Naive thymus-derived CD4-positive, alpha-beta T cell (primary cell): ENCODE measurements at places on chromosomes 3 and 15.

GRCh38 chr3:71064956-71065763 lies 518.4 kb downstream of the FOXP1 start:
- peaks cover 4% of the 10 kb centered on the region for H3K36me3 ChIP-seq
- peak; percentile 66 for DNase-seq
- no peaks in the 10 kb centered on the region for H3K27me3 ChIP-seq
- H3K4me3 ChIP-seq = peak overlapping the region; percentile 73
- peaks cover 64% of the 10 kb centered on the region for H3K4me1 ChIP-seq

GRCh38 chr15:63322541-63322940 lies 45.1 kb downstream of the APH1B start:
- H3K4me3 ChIP-seq = no peak overlapping the region
- DNase-seq = no peak
- no peak overlapping the region for H3K27ac ChIP-seq
- no peaks in the 10 kb centered on the region for H3K4me1 ChIP-seq

DNA sequence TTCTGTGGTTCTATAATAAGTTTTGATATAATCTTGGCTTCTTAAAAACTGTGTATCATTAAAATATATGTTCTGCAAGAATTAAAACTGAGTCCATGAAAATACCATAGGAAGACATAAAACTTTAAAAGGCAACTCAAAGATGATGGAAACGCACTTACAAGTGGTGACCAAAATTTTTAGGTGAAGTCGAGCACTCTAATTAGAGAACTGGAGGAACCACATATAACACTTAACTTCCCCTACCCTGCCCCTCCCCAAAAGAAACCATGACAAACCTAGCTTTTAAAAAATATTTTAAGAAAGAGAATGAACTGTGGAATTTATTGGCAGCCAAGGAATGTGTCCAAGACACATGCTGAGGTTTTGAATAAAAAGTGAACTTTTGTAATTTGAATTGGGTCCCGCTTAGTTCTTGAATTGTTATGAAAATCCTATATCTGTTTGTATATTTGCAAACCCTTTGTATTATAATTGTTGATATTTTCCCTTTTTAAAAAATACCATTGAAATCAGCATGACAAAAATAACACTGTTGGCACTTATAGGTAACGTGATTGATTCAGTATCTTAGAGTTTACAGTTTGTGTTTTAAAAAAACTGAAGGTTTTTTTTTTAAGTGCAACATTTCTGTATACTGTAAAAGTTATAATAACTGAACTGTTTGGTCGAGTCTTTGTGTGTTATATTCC lies 7.7 kb downstream of the NR2F2 start:
- H3K36me3 ChIP-seq = no peaks in the 10 kb centered on the region
- no peak overlapping the region for H3K4me3 ChIP-seq
- no peak overlapping the region for H3K27ac ChIP-seq
- no peaks in the 10 kb centered on the region for H3K4me1 ChIP-seq
- no peaks in the 10 kb centered on the region for H3K27me3 ChIP-seq

DNA sequence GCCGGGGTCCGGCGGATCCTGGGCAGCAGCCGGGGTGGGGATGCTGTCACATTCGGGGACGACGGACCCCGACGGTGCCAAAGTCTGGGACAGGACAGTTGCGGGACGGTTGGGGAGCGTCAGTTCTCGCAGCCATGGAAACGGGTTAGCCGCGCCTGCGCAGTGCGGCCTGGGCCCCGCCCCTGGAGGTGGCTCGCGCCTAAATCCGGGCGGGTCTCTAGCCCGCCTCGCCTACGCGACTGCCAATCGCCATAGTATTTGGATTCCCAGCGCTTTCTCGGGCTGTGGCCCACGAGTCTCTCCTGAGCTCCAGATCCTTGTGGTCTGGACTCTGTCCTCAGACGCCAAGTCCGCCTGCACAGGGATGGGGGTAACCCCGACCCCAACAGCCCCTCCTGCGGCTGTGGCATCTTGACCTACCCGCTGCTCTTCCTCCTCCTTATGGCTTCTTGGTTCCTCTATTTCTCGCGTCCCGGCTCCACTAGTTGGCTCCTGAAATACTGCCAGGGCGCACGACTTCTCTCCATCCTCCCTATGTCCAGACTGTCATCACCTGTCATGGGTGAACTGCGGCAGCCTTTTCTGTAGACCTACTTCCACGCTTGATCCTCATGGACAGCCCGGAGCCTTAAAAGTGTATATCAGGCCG lies at the start of gene ZMYND10:
ZMYND10 (minus strand) TSS at position 147 of the 649 bp plus-strand sequence. CDS start 153 bp downstream, outside the sequence.
- no peaks in the 10 kb centered on the region for H3K27me3 ChIP-seq
- peaks cover 24% of the 10 kb centered on the region for H3K36me3 ChIP-seq
- peaks cover 35% of the 10 kb centered on the region for H3K4me1 ChIP-seq

DNA sequence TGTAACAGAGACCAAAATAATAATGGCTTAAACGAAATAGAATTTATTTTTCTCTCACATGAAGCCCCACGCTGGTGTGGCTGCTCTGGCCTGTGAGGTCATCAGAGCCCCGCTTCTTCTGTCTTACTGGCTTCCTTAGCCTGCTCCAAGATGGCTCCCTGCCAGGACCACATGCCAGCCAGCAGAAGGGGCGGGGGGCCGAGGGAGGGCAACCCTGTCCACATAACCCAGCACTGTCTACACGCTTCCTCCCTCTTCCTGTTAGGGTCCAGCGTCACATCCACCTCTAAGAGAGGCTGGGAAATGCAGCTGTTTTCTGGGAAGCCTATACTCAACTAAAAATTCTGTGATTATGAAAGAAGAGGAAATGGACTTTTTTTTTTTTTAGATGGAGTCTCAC lies 107.9 kb upstream of the DLG1 start:
- H3K4me3 ChIP-seq = no peak overlapping the region
- H3K36me3 ChIP-seq = no peaks in the 10 kb centered on the region
- no peak overlapping the region for H3K27ac ChIP-seq

GRCh38 chr3:149151843-149152242 lies 22.4 kb downstream of the HPS3 start:
- H3K4me3 ChIP-seq = no peak overlapping the region
- peaks cover 3% of the 10 kb centered on the region for H3K4me1 ChIP-seq
- no peaks in the 10 kb centered on the region for H3K27me3 ChIP-seq
- no peaks in the 10 kb centered on the region for H3K36me3 ChIP-seq
- no peak overlapping the region for H3K27ac ChIP-seq

DNA sequence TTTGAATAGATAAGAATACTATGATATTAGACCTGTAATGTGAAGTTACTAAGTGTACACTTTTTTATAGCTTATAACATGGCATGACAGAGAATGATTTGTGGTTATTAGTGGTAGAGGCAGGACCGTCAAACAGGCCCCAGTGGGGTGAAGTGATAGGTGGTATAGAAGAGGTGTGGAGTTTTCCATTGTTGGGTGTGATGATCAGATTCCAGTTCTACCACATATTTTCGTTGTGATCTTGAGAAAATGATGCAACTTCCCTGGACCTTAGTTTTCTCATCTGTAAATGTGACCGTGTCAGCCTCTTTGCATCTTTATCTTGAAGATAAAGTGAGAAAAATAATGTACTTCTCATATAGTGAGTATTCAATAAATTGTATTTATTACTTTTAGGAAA lies 30.3 kb upstream of the UTS2B start:
- no peak for DNase-seq
- no peaks in the 10 kb centered on the region for H3K4me1 ChIP-seq
- H3K36me3 ChIP-seq = no peaks in the 10 kb centered on the region
- no peak overlapping the region for H3K27ac ChIP-seq
- H3K4me3 ChIP-seq = no peak overlapping the region

DNA sequence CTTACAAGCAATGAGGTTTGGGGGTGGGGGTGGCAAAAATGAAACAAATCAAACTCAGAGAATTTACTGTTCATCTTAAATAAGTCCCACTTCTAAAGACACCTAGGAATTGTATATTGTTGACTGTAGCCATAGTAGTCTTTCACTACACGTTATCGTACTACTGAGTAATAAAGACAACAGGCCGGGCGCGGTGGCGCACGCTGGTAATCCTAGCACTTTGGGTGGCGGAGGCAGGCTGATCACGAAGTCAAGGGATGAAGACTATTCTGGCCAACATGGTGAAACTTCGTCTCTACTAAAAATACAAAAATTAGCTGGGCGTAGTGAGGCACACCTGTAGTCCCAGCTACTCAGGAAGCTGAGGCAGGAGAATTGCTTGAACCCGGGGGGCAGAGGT lies 231.6 kb downstream of the CTNNB1 start:
- H3K36me3 ChIP-seq = no peaks in the 10 kb centered on the region
- no peak overlapping the region for H3K4me3 ChIP-seq
- no peaks in the 10 kb centered on the region for H3K27me3 ChIP-seq
- DNase-seq = no peak

GRCh38 chr15:71010472-71010871 lies 104.8 kb upstream of the THSD4 start:
- no peak for DNase-seq
- H3K27ac ChIP-seq = no peak overlapping the region
- H3K36me3 ChIP-seq = no peaks in the 10 kb centered on the region
- H3K4me3 ChIP-seq = no peak overlapping the region
- no peaks in the 10 kb centered on the region for H3K27me3 ChIP-seq
- no peaks in the 10 kb centered on the region for H3K4me1 ChIP-seq

- no peaks in the 10 kb centered on the region for H3K4me1 ChIP-seq
- no peaks in the 10 kb centered on the region for H3K27me3 ChIP-seq
- no peak for DNase-seq
- no peak overlapping the region for H3K27ac ChIP-seq
Observed at GRCh38 chr3:120286465-120286864, 1.4 kb upstream of the GPR156 start.

DNA sequence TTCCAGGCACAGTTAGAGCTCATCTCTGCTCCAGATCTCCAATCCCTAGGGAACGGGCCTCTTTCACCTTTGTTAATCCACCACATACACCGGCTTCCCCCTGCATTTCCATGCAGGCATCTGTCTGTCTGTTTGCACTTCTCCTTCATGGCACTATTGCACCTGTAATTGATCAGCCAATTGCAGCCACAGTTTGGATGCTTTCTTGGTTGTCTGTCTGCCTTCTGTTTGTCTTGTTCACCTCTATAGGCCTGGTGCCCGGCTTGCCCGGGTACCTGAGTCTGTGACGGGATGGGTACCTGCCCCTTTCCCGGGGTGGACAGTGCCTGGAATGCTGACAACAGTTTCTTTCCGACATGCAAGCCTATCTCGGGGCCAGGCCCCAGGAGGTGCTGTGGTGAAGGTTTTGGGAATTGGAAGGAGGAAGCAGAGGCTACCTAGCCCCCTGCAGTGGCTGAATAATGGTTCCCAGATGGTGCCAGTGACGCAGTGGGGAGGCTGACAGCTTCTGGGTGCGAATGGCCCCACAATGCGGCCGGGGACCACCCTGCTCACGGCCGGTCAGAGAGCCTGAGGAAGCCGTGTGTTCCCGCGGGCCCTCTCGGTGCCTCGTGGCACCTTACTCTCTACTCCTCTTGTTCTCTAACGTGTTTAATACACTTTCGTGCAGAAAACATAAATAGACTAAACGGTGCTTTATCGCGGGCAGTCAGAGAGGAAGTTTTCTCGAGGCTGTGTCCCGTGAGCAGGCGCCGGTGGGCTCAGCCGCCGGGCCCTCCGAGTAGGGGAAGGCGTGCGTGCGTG lies 31.3 kb upstream of the RAB6B start:
- peaks cover 3% of the 10 kb centered on the region for H3K27me3 ChIP-seq
- DNase-seq = no peak
- H3K36me3 ChIP-seq = no peaks in the 10 kb centered on the region
- peak overlapping the region; percentile 43 for H3K27ac ChIP-seq
- peak overlapping the region; percentile 43 for H3K4me3 ChIP-seq

GRCh38 chr3:10551821-10552630 lies 46.6 kb upstream of the ATP2B2 start:
- H3K4me1 ChIP-seq = peaks cover 11% of the 10 kb centered on the region
- H3K36me3 ChIP-seq = no peaks in the 10 kb centered on the region
- DNase-seq = no peak
- no peak overlapping the region for H3K4me3 ChIP-seq

- no peak overlapping the region for H3K27ac ChIP-seq
- H3K36me3 ChIP-seq = no peaks in the 10 kb centered on the region
- no peaks in the 10 kb centered on the region for H3K4me1 ChIP-seq
- no peak overlapping the region for H3K4me3 ChIP-seq
- no peak for DNase-seq
Observed at GRCh38 chr3:24363242-24363641, 131.4 kb downstream of the THRB start.

GRCh38 chr15:52095597-52096262 lies 16.8 kb downstream of the BCL2L10 start:
- H3K27ac ChIP-seq = no peak overlapping the region
- H3K36me3 ChIP-seq = no peaks in the 10 kb centered on the region
- no peak overlapping the region for H3K4me3 ChIP-seq
- no peaks in the 10 kb centered on the region for H3K27me3 ChIP-seq

- H3K27ac ChIP-seq = peak overlapping the region; percentile 59
- H3K4me1 ChIP-seq = peaks cover 23% of the 10 kb centered on the region
- H3K27me3 ChIP-seq = no peaks in the 10 kb centered on the region
- no peak for DNase-seq
- no peaks in the 10 kb centered on the region for H3K36me3 ChIP-seq
Observed at GRCh38 chr3:15623535-15624440, 22.2 kb downstream of the BTD start.

DNA sequence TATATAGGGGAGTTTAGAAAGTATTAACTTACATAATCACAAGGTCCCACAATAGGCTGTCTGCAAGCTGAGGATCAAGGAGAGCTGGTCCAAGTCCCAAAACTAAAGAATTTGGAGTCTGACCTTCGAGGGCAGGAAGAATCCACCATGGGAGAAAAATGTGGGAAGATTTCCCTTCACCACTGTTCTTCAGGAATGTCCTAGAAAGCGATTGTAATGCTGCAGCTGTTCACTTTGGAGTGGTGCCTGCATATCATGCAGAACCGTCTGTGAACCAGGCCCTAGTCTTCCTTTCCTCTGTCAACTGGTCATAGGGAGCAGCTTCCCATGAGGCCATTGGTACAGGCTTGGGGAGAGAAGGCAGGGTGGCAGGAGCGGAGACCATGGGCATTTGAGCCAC lies 497.9 kb upstream of the ARPP21 start:
- DNase-seq = no peak
- H3K27ac ChIP-seq = no peak overlapping the region
- no peaks in the 10 kb centered on the region for H3K4me1 ChIP-seq
- H3K27me3 ChIP-seq = no peaks in the 10 kb centered on the region
- no peak overlapping the region for H3K4me3 ChIP-seq

- no peak overlapping the region for H3K4me3 ChIP-seq
- no peaks in the 10 kb centered on the region for H3K27me3 ChIP-seq
- no peak for DNase-seq
- H3K27ac ChIP-seq = no peak overlapping the region
- H3K4me1 ChIP-seq = no peaks in the 10 kb centered on the region
- no peaks in the 10 kb centered on the region for H3K36me3 ChIP-seq
Observed at GRCh38 chr3:146638718-146639117, 33.6 kb upstream of the PLSCR5 start.

GRCh38 chr15:55247766-55248427 lies 41.7 kb downstream of the RAB27A start:
- H3K4me1 ChIP-seq = peaks cover 23% of the 10 kb centered on the region
- no peak overlapping the region for H3K27ac ChIP-seq
- DNase-seq = no peak
- no peaks in the 10 kb centered on the region for H3K27me3 ChIP-seq
- no peak overlapping the region for H3K4me3 ChIP-seq

- DNase-seq = peak; percentile 71
- H3K4me1 ChIP-seq = peaks cover 47% of the 10 kb centered on the region
- no peaks in the 10 kb centered on the region for H3K36me3 ChIP-seq
- peak overlapping the region; percentile 100 for H3K4me3 ChIP-seq
- H3K27me3 ChIP-seq = no peaks in the 10 kb centered on the region
- H3K27ac ChIP-seq = peak overlapping the region; percentile 100
Observed at GRCh38 chr15:78873793-78874765, 1.4 kb downstream of the MORF4L1 start.

- H3K27ac ChIP-seq = no peak overlapping the region
- no peak for DNase-seq
- H3K4me1 ChIP-seq = no peaks in the 10 kb centered on the region
- H3K27me3 ChIP-seq = no peaks in the 10 kb centered on the region
Observed at GRCh38 chr15:69854521-69855181, 243.1 kb downstream of the TLE3 start.

GRCh38 chr3:132570016-132570415 lies 27.1 kb upstream of the ACKR4 start:
- DNase-seq = no peak
- no peak overlapping the region for H3K4me3 ChIP-seq
- no peaks in the 10 kb centered on the region for H3K27me3 ChIP-seq
- no peaks in the 10 kb centered on the region for H3K36me3 ChIP-seq
